ENCODE measurements at places on chromosomes 3 and 15. TPM values are rescaled to one million over a fixed set of nuclear protein-coding genes. Genes with fewer than 3 reads are reported as not detected.
A peak's percentile ranks its signal among the peaks of the same experiment; 100 is the strongest.

C3orf85 gene
- not detected for total RNA-seq

OXSM gene
- total RNA-seq, result 28.0 TPM

RMDN3 gene
- total RNA-seq, result 17.0 TPM

LRRN1 gene
- not detected for total RNA-seq

HTR3E gene
- total RNA-seq, result not detected

ANKRD63 gene
- total RNA-seq, result not detected

PLXND1 gene
- 68.0 TPM for total RNA-seq

GRCh38 chr15:88090481-88091011, 166.0 kb downstream of the NTRK3 start:
- DNase-seq, result no peak

GRCh38 chr3:170600005-170600624, 14.2 kb upstream of the SLC7A14 start:
- no peak for DNase-seq

GRCh38 chr3:79922633-79923032, 154.8 kb upstream of the ROBO1 start:
- DNase-seq, result no peak

GRCh38 chr3:81910244-81910852, 148.9 kb upstream of the GBE1 start:
- DNase-seq, result peak; percentile 31

- DNase-seq, result peak; percentile 31
These were observed 166.3 kb downstream of the NECTIN3 start for GRCh38 chr3:111237946-111238345.

DNA sequence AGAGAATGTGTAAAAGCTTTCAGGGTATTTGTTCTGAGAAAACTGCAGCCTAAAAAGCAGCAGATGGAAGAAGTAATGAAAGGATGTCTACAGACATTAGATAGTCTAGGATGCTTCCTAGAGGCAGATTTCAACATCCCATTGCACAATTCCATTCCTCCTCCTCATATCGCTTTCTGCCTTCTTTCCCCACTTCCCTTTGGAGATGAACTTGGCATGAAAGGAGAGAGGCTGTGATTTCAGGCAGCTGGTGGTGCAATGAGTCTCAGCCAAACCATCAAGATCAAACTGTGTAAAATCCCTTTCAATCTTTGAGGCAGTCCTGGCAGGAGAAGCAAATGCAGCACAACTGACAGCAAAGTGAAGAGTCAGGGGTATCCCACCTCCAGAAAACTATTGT, 438.7 kb upstream of the KCNMB2 start:
- peak; percentile 33 for DNase-seq

DNA sequence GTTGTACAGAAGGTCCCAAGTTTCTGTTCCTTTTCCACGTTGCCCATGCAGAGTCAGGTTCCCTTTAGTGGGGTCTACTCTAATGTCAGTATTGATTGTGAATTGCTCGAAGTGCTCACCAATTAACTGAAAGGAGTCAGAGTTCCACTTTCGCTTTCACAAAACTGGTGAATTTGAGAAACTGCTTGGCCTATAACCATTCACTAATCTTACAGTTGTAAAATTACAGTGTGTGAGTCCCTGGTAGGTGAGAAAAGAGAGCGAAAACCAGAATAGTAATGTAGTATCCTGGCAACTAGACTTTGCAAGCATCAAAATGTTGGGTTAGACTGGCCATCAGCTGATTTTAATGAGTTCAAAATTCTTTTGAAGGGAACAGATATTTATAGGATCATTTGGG, 237.5 kb upstream of the CHRM5 start:
- DNase-seq, result no peak

DNA sequence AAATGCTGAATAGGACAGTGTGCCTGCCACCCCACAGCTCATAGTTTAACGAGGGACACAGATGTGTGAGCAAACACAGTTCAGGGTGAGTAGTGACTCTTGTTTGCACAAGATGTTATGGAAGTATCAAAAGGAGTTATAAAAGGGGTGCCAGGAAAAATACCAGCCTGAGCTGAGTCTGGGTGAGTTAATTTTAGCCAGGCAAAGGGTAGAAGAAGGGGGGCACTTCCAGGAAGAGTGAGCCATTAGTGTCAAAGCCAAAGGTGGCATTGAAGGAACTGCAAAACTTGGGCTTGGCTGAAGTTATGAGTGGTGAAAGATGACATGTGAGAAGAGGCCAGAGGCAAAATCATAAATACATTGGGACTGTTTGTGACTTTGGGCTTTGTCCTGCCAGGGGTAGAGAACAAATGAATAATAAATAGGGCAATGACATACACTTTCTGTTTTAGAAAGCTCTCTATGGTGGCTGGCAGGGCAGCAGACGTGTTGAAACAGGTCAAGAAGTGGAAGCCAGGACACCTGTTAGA, 1.9 kb upstream of the SPPL2A start:
- DNase-seq, result no peak

DNA sequence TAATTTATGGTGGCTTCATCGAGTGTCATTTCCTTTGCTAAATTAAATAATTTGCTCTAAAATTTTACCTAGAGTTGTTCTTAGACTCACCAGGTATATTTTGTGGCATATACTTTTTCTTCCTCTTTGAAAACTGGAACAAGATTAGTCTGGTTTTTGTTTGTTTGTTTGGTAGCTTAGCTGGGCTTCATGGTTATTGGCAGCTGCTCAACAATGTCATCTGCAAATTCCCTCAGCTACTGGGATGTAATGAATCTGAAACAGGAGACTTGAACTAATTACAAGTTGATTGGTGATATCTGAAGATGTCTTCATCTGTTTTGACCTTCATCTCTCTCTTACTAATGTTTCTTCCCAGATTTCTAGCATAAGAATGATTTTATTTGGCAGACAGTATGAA, 270.5 kb upstream of the P2RY1 start:
- no peak for DNase-seq

Measured in RPMI7951 (cell line).